Effector memory CD4-positive, alpha-beta T cell (primary cell): ENCODE measurements at places on chromosomes 7 and 10.

DNA sequence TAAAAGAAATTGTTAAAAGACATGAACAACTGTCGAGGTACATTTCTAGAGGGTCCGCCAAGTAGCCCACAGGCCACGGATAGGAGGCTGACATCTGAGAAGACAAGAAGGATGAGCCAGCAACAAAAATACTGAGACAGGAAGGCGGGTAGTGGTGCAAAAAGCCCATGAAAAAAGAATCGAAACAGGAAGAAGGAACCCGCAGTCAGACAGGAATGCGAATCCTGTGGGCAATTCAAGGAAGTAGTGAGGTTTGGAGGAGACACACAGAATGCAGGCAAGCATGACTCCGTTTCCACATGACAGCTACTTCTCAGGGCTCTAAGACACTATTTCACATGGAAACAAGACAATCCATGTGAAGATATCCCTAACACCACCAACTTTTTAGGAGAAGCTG lies 125.2 kb downstream of the DOCK4 start:
- DNase-seq, result no peak

GRCh38 chr10:65312876-65313275 lies 1613.0 kb upstream of the LRRTM3 start:
- DNase-seq, result no peak

GRCh38 chr7:21620054-21620453 lies 77.2 kb downstream of the DNAH11 start:
- DNase-seq, result no peak

- no peak for DNase-seq
Measured at GRCh38 chr10:3901370-3901769, 116.4 kb upstream of the KLF6 start.
